ENCODE measurements at places on chromosomes 12 and 14.

- DNase-seq, result no peak
Observed at GRCh38 chr12:115012861-115013235, 328.9 kb upstream of the TBX3 start.

DNA sequence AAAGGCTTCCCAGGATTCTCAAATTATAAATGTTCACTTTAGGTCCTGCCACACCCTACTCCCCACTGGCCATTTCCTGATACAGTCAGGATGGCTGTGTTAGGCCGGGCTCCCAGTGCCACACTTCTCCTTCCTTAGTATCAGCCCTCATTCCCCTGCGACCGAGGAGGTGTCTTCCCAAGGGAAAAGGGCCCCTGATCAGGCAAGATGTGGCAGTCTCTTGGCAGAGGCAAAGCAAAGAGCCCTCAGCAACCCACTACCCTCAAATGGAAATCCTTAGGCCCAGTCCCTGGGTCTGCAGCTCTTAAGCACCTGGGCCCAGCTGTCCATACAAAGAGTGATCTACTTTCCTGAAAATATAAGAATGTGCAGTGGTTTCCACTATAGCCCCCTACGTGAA is 96.5 kb upstream of the VASH1 start:
- DNase-seq, result no peak

DNA sequence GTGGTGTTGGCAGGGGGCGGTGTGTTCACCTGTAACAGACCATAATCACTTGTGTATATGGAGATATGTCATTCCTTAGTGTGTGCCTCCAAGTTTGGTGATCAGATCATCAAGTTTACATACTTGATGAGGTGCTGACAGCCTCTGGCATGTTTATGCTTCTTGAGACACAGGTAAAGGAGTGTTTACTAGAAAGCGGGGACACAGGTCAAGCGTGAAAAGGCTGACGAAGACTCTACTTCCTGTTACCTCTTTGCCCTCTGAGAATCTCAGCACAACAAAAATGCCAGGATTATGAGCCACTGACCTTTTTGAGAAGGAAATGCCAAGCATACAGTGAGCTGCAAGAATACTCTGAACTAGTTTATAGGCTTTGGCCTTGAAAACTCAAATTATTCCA is 29.6 kb downstream of the PRDM4 start:
- no peak for DNase-seq

GRCh38 chr12:3809357-3810015 is 56.6 kb upstream of the CRACR2A start:
- no peak for DNase-seq

GRCh38 chr12:3168223-3169221 is 91.3 kb downstream of the TSPAN9 start:
- no peak for DNase-seq

- DNase-seq, result no peak
Observed at GRCh38 chr12:64192644-64193444, 29.3 kb downstream of the KICS2 start.

GRCh38 chr14:74667758-74668157 is 45.1 kb downstream of the AREL1 start:
- DNase-seq, result no peak

DNA sequence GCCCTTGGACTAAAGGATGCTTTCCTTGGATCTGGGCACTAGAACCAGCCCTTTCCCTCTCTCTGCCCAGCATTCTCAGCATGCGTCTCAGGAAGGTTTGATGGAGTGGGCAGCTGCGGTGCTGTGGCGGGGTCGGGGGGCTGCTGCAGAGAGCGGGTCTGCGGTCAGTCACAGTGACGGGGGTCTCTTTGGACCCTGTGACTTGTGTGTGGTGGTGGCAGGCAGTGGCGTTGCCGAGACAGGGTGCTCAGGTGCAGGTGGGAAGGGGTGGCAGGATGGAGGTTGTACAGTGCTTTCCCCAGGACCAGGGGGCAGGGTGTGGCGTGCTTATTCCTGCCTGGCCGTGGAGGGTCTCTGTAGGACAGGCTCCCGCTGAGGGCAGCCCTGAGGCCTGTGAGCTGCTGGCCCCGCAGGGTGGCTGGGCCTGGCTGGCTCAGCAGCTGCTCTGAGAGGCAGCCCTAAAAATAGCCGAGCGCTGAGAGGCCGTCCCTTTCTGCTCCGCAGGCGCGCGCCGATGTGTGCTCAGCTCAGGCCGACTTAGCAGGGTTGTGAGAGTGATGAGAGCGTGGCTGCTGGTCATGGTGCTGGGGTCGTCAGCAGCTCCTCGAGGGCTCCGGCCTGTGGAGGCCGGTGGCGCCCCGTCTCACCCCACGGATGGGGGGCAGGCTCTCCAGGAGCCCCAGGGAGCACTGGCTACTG is 9.7 kb downstream of the PACS2 start:
- DNase-seq, result no peak

DNA sequence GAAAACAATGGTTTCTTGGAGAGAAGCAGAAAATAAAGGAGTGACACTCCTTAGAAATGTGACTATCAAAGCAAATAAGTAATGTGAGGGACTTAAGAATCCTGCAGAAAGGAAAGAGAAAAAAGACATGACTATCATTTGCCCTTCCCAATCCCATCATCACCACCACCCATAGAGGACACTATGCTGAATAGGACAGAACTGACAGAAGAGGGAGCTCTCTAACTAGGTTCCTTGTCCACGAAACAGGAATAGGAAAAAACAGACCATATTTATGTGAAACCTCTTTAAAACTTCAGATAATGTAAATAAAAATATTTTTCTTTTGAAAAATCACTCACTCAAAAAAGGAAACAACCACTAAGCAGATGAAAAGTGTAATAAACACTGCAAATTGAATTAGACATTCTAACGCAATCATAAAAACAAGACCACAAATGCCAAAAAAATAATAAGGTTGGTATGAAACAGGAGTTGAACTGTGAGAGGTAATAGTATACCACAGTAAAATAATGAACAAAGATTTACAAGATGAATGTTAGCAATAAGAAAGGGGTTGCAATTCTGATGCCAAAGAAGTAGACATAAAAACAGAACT is 24.1 kb downstream of the KLRD1 start:
- no peak for DNase-seq

DNA sequence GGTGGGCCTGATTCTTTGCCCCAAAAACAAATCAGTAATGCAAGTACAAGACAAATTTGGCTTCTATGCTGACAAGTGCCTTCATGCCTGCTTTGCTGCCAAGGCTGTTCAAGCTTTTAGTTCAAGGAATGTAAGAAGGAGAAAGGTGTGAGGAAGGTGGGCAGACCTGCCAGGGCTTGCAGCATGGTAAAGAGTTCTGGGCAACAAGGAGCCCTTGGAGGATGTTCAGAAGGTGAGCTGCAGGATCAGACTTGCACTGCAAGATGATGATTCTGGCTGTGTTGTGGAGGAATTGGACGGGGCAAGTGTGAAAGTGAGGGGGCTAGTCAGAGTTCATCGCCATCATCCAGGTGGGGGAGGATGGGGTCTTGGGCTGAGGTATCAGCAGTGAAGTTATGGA is 167.9 kb downstream of the NUAK1 start:
- DNase-seq, result no peak

DNA sequence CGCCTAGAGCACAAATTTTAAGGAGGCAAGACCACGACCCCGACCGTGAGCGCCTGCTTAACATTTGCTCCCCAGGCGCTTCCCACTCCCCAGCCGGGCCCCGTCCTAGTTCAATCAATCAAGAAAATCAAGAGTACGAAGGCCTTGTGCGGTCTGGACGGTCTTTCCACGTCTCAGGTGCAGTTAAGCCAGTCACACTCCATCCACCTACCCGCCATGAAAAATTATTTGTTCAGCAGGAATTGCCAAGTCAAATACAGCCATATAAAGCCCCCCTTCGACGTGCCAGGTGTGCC is 603 bp upstream of the LRR1 start:
- no peak for DNase-seq

GRCh38 chr14:40099316-40099715 is 667.1 kb upstream of the FBXO33 start:
- DNase-seq, result no peak

GRCh38 chr12:27460471-27460978 is 14.0 kb downstream of the SMCO2 start:
- DNase-seq, result no peak

DNA sequence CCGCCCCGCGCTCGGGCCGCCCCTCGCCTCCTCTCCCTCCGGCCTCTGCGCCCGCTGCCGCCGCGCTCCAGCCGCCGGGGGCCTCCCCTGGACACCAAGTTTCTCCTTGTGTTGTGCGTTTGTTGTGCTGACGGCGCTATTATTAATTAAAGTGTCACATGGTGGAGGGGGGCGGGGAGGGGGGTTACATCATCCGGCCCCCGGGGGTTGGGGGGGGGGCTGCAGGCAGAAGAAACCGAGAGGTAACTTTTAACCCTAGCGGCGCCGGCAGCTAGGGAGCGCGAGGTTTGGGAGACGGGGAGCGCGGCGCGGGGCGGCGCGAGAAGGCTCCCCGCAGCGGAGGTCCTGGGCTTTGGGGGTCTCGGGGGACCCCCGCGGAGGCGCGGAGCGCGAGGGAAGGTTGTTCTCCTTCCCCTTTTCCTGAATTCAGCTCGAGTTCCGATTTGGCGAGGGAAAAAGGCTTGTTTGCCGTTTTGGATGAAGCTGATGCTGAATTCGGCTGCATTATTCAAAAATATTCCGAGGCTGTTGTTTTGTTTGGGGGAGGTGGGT is at the start of gene HRK:
Gene HRK, minus strand, starts transcription at position 117 of the 552 bp plus-strand sequence. CDS start 134 bp downstream, outside the sequence.
- no peak for DNase-seq

DNA sequence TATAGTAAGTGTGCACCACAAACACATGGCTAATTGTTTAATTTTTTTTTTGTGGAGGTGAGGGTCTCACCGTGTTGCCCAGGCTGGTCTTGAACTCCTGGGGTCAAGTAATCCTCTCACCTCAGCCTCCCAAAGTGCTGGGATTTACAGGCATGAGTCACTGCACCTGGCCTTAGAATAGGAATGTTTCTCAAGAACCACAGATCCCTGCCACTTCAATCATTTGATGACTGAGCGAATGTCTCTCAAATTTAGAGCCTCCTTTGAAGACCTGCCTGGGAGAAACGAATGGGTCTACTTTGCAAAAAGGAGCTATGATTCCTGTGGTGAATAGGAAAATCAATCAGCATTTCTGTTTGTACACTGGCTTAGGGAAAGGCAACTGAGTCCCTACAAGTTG is 33.5 kb upstream of the CHST11 start:
- no peak for DNase-seq

GRCh38 chr14:23895480-23895879 is 58.1 kb upstream of the DHRS4 start:
- DNase-seq, result no peak

DNA sequence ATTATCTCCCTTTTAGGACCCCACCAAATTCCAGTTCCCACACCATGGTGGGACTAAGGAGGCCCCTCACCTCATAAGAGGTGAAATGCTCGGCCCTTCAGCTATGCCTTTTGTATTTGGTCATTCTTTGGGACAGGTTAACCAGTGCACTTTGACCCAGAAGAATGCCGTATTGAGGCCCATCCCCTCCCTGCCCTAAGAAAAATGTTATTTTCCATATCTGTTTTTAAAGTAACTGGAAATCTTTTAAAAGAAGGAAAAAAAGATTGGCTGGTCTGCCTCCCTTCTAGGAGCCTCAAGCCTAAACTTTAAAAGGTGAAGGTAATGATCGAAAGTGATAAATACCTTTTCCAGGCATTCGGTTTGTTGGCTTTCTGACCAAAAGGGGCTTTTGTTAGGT is 5.7 kb upstream of the HOXC13 start:
- no peak for DNase-seq

GRCh38 chr12:48813465-48814261 is 4.6 kb upstream of the CACNB3 start:
- no peak for DNase-seq

DNA sequence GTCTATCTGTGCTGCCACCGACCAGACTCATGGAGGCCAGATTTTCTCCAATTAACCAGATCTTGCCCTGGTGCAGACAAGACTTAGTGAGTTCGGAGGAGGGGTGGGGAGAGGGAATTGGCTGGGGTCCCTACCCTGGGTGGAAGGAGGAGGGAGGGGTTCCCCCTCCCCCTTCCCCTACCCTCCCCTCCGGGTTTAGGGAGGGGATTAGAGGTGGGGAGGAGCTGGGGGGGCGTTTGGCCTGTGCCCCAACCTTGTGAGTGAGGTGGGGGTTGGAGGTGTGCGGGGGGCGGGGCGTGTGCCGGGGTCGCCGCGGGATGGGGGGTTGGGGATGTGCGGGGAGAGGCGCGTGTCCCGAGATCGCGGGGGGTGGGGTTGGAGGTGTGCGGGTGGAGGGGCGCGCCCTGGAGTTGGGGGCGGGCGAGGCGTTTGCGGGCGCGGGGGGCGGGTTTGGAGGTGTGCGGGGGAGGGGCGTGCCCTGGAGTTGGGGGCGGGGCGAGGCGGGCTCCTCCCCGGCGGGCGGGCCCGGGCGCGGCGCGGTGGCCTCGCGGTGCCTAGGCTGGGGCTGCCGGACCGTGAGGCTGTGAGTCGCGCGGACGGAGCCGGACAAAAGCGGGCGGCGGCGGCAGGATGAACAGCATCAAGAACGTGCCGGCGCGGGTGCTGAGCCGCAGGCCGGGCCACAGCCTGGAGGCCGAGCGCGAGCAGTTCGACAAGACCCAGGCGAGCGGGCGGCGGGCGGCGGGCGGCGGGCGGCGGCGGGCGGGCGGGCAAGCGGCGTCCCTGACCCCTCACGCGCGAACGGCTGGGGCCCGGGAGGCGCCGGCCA is at the start of gene HIP1R:
Gene HIP1R, plus strand, starts transcription at position 537 of the 829 bp plus-strand sequence. Its CDS starts 94 bp downstream, at position 631.
- no peak for DNase-seq

DNA sequence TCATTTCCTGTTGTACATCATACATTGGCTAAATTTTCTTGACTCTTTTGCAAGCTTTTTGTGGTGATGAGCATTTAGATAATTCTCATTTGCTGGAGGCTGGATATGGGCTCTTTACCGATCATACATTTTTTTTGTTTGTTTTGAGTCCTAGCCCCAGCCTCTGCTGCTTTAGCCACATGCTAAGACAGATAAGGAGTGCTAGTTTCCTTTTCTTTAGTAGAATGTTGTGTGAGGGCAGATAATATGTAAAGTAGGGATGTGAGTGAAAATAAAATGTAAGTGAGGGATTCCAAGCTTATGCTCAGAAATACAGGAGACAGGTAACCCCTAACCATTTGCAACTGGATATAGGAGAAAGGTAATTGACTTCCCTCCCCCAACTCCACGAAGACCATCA is 405.7 kb downstream of the TRHDE start:
- no peak for DNase-seq

DNA sequence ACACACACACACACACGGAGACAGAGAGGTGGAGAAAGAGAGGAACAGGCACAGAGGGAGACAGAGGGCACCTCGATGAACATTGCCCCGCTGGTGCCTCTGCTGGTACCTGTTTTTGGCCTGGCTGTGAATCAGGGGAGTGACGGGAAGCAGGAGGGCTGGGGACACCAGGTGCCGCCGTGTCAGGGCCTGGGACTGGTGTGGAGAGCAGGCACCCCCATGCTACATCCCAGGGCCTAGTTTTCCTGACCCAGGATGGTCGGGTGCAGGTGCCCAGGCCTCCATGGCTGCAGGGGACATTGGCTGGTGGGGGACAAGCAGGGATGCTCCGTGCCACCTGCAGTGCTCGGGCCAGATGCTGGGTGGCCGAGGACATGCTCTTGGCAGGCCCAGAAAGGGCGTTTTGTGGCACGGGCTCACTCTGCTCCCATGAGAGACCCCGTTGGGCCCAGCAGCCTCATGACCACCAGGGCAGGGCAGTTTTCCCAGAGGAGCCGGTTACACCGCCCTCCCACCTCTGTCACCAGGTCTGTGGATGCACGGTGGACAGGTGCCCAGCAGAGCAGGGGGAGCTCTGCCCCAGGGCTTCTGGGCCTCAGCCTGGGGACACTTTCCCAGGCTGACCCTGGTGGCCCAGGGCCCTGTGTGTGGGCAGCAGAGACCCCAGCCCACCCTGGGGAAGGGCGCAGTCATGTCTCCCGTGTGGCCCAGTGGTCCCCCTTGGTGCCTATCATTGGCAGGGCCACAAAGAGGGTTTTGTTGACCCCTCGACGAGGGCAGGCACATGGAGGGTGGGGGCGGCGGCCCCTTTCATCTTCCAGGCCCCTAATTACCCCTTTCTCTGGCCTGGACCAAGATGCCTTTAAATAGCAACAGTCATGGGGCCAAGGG is 207.5 kb upstream of the RTL1 start:
- no peak for DNase-seq

Measured in HS-27A (cell line).